ENCODE measurements at places on chromosomes 3 and 15. TPM values are rescaled to one million over a fixed set of nuclear protein-coding genes. Genes with fewer than 3 reads are reported as not detected.

Gene ZMAT3
- total RNA-seq = 24.7 TPM

Gene VEPH1
- 26.1 TPM for total RNA-seq

Gene SH2D7
- total RNA-seq = not detected

Gene ZPLD1
- total RNA-seq = 0.46 TPM

Gene LDHAL6B
- not detected for total RNA-seq

Gene GP5
- total RNA-seq = under 0.01 TPM

Gene MST1R
- 0.92 TPM for total RNA-seq

Gene GABPB1
- total RNA-seq = 37.8 TPM

Gene PLCH1
- 30.9 TPM for total RNA-seq

Gene TMPRSS7
- 0.46 TPM for total RNA-seq

Gene IL17RC
- 4.8 TPM for total RNA-seq

Gene NR2E3
- total RNA-seq = not detected

Gene VIPR1
- total RNA-seq = 0.46 TPM

All from diencephalon (tissue), 1 donor.